ENCODE measurements at places on chromosomes 16 and 17. TPM values are rescaled to one million over a fixed set of nuclear protein-coding genes. Genes with fewer than 3 reads are reported as not detected.

The LDAF1 gene
- polyA plus RNA-seq, result 16.4 TPM

The FOXN1 gene
- polyA plus RNA-seq, result not detected

GRCh38 chr17:10051112-10051511, 146.0 kb upstream of the RCVRN start:
- DNase-seq, result no peak

DNA sequence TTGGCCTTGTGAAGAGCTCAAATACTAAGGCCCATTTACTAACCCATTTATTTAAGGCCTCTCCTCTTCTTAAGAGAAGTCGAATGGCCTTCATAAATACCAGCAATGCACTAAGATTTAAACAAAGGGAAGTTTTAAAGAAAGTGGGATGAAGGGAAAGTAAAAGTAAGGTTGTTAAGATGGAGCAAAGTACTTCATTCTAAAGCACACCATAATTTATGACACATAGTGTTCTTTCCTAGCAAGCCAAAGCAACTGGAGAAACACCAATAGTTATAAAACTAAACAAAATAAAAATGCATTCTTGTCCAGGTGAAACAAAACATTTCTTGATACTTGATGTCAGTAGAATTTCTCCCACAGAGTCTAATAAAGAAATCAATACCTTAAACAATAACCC, 27.9 kb downstream of the CDH11 start:
- DNase-seq, result no peak

DNA sequence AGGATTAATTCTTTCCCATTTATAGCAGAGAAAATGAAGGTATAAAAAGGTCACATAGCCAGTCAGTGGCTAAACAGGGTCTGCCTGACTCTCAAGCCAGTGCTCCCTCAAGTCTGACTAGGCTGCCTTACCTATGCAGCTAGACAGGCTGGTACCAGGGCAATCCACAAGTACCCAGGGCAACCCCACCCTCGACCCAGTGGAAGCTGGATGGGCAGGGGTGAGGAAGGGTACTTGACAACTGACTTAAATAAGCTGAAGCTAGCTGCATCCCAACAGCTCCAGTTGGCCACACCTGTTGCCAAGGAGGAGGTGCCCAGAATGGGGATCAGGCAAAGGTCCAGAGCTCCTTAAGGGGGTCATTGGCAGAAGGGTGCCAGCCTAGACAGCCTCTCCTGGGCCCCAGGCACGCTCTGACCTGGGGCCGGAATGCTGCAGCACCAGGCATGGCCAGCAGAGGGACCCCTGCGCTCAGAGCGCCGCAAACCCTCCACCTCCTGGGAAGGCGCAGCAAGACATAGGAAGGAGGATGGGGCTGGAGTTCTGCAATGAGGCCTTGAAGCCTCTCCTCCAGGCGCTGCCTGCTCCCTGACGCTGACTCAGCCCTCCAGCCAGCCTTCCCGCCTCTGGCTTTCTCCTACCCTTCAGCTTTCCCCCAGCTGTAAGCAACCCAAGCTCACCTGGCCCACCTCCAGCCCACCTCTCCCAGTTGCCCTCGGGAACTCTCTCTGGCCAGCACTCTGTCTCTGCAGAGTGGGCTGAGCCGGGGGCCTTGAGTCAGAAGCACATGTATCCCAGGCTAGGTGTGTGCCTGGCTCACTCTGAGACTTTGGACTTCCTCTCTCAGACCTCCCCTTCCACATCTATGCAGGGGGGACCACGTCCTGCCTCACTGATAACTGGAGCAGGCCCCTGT, 28.8 kb downstream of the MPP2 start:
- DNase-seq, result peak; percentile 81

DNA sequence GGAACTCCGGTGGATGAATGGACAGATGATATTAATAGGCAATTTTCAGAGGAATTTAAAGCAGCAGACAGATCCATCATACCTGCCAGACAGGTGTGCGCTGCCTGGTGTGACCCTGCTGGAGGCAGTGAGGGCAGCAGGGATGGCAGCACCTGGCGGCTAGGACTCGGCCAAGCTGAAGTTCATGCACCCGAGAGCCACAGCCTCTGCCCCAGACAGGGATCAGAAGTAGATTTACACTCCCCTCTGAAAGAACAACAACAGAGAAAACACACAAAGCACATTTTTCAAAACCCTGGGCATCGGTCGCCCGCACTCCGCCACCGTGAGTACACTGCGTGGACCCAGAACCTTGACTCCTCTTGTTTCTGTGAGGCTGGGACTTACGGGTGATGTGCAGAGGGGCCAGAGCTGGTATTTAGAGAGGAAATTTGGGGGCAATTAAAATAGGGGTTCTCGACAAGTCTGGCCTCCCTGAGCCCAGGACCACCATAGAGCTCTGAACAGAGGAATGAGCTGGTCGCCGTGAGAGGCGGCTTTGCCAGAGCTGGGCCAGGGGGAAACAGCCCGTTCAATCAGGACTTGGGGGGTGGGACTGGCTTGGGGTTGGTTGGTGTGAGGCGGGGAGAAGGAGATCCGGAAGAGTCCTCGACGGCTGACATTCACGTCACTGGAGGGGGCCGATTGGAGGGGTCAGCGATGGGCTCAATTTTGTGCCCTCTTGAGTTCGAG, 101.0 kb downstream of the METRNL start:
- no peak for DNase-seq

DNA sequence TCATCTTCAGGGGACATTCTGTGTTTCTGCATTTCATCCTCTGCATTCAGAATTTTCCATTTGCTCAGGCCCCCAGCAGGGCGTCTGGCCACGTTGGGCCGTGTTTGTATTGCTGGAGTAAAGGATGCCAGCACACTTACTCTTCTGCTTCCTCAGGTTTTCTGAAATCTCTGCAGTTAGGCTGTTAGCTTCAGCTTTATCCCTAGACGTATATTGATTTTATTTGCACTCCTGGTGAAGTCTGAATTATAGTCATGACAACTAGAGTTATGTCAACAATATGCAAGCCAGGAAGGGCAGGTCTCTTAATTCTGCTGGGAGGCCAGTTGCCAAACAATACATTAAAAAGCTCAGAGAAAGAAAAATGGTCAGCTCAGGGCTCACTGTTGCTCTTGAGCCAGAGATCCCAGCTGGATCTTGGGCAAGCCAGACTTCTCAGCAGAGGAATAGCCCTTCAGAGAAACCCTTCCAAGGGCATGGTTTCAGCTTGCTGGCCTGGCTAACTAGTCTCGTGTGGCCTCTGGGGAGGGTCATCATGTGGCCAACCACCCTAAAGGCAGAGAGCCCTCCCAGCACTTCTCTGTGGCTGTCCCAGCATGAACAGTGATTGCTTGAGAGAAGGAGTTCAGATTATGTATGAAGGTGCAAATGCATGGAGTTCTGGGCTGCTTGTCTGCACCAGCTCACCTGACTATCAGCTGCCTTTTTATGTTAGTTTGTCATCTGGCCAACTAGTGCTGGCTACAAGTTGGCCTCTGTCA, 110.2 kb upstream of the CACNG5 start:
- peak; percentile 84 for DNase-seq

Measured in kidney (tissue), 22 donors.